ENCODE measurements at places on chromosomes 7 and 10.

GRCh38 chr7:35613150-35613549 lies 81.8 kb downstream of the HERPUD2 start:
- peak; percentile 14 for DNase-seq

- no peak for DNase-seq
Measured at GRCh38 chr10:78398382-78398781, 364.7 kb downstream of the RPS24 start.

DNA sequence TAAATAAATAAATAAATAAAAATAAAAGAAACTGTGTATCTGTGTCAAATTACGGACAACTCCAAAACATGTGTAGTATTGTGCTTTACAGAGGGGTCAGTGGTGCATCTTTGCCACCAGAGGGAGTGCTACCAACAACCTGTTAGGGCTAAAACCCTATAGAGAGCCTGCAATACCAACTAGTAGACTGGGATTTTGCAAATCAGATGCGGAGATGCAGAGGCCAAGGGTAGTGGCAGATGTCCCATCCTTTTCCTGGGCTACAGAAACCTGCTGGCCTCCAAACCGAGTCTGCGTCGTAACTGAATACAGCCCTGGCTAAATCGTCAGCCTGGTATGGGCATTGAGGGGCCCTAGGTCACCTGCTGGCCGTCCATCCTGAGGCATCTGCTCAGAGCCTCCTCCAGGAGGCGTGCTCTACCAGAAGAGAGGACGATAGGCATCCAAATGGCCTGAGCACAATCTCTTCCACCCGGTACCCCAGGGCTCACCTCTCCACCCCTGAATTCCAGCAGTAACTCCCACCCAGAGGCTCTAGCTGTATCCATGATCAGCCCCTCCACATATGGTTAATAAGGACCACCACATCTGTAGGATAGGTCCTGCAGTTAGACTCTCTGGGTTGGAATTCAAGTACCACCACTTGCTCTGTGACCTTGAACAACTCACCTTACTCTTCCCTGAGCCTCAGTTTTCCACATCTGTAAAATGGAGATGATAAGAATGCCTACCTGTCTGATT lies 6.2 kb upstream of the RRP12 start:
- peak; percentile 73 for DNase-seq

DNA sequence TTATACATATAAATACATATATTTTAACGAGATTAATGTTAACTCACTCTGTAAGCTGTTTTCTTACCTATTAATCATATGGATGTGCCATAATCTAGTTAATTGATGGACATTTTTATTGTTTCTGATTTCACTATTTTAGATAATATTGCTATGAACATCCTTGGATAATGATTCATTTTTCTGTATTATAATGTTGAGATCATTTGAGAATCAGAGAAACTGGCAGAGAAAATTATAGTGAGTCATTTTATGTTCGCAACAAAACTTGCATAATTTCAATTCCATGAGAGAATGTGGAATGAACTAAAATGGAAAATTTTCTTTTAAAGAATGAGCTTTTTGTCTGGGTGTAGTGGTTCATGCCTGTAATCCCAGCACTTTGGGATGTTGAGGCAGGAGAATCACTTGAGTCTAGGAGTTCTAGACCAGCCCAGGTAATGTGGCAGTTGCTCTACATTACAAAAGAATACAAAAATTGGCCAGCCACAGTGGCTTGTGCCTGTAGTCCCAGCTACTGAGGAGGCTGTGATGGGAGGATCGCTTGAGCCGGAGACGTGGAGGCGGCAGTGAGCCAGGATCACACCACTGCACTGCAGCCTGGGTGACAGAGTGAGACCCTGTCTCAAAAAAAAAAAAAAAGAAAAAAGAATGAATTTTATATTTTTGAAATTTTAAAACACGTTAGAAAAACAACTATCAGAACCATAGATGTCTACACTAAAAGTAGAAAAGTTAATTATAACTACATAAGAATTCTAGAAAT lies 40.5 kb downstream of the PAPSS2 start:
- peak; percentile 82 for DNase-seq

DNA sequence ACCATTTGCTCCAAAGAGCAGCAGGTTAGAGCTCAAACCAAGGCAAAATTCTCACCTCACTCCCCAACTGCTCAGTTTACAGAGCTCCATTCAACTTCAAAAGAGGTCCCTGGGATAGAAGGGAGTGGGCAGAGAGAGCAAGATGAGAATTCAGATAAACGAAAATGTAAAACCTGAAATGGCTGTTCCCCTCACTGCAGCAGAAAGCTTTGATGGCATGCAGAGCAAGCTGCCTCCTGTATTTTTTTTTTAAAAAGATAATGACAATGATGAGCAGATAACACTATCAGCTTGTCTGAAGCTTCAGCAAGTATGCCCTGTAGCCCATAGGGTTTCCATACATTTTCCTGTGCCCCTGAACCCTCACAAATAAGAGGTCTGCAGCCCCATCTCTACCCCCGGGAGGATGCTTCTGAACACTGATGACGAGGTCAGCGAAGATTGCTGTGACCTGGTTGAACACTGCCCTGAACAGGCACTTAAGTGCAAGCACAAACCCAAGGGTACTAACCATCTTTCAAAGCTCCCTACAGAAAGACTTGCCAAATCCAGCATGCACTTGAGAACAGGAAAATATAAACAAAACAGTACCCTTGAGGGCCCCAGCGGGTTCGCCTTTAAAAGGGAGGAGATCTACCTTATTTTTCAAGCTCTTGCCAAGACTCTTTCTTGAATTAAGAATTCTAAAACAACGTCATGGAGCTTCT lies 81.3 kb downstream of the GLI3 start:
- no peak for DNase-seq

DNA sequence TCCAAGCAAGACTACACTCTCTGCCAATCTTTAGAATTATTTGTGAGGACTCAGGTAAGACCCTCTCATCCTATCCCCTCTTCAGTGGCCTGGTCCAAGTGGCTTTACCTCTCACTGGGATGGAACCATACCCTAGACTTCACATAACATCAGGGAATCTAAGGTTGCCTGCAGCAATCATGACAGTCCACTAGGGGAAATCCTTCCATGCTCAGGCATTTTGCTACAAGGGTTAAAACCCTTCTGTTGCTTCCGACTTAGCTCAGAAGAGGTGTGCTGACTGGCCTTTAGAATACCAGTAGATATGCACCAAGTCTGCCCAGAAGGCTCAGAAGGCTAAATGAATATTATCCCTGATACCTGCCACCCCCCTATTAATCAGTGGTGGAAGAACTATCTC lies 24.9 kb upstream of the NPS start:
- no peak for DNase-seq

GRCh38 chr10:76329891-76330575 lies 898.6 kb downstream of the LRMDA start:
- DNase-seq = peak; percentile 64

DNA sequence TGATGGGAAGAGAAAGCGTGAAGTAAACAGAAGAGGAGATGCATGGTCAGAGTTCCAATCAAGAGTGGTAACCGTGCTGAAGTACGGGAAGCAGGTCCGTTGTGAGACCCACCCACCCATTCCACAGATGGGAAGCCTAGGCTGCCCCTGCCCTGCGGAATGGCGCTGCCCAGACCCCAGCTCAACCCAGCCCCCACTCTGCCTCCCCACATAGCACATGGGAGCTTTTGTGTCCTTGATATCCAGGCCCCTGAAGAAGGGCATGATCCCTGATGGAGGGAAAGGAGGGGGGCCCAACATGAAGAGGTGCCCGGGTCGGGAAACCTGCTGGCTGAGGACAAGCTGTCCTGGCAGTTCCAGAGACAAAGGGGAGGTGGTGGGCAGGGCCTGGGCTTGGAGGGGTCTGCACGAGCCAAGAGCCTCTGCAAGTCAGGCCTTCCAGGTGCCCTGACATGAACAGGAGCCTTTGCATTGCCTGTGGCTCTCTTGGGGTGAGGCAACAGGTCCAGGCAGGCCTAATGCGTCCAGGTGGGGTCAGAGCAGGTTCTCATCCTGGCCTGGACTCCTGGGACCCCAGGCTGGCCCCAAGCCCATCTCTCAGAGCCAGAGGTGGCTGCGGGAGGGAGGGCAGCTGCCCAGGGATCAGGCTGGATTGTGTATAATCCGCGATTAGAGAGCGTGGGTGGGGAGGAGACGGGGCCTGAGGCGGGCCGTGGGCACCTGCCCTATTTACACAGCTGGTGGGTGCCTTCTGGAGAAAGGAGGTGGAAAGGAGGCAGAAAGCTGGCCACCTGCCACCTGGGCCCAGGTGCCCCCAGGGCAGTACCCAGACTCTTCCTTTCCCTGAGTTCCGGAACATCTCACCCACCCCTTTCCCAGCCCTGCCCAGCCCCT lies 23.5 kb downstream of the YKT6 start:
- DNase-seq = no peak

DNA sequence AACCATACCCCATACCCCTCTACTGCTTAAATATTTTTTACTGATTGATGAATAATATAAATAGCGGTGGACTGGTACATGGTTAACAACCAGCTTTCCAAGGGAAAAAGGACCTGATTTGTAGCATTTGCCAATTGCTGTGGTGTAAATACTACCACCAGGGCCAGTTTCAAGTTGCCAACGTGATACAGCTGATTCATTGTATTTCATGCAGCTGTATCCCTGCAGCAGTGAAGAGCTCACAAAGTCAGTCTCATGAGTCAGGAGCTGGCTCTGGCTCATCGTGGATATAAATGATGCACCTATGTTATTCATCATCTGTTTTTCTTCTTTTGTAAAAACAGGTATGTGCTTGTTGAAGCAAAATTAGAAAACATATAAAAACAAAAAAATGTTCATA lies 15.2 kb downstream of the CALML5 start:
- no peak for DNase-seq

- DNase-seq = peak; percentile 59
Measured at GRCh38 chr7:134899729-134900128, 86.6 kb upstream of the AGBL3 start.

DNA sequence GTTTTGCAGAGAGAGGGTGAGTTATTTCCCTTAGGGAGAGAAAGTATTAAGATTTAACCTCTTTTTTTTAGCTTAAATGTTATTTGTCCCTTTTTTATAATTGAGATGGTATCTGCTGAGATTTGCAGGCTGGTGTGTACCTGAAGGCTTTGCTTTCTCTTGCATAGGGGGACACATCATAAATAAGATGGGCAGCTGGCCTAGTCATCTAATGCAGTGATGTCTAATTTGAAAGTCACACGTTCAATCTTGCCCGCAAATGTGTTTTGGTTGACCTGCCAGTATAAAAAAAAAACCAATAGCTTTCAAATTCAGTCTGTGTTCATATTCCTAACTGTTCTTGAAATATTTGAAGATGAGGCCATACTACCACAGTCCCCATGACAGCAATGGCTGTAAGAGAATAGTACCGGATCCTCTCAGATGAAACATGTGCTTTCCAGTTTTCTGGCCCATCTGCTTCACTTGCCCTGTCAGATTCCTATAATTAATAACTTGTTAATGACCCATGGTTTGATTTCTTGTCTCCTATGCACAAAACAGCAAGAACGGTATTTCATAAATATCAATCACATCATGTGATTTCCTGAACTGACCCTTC lies 914.2 kb downstream of the IPMK start:
- no peak for DNase-seq

- no peak for DNase-seq
Measured at GRCh38 chr10:59880971-59881510, 25.3 kb downstream of the CCDC6 start.

GRCh38 chr10:47241256-47241655 lies 58.7 kb upstream of the GDF10 start:
- DNase-seq = no peak

GRCh38 chr10:128065881-128066534 lies 60.2 kb downstream of the MKI67 start:
- no peak for DNase-seq

- DNase-seq = no peak
Measured at GRCh38 chr7:31690935-31691334, 3.9 kb downstream of the PPP1R17 start.

GRCh38 chr10:48404646-48405045 lies 98.2 kb downstream of the MAPK8 start:
- no peak for DNase-seq

GRCh38 chr7:143258831-143259230 lies 4.4 kb upstream of the GSTK1 start:
- no peak for DNase-seq

DNA sequence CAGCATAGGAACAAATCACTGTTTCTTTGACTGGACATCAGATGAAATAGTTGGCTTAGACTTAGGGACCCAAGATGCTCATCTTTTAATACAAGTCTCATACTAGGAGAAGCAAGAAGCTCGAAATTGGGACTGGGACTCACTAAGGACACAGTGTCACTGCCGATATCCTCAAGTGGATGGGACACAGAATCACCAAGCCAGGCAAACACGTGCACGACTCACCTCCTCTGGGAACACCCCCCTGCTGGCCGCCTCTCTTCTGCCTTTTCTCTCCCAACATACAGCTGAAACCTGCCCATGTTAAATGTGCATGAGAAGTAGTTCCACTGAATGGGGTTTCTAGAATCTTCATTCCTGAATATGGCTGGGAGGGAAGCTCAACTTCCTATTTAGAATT lies 106.6 kb upstream of the FAM204A start:
- DNase-seq = no peak

DNA sequence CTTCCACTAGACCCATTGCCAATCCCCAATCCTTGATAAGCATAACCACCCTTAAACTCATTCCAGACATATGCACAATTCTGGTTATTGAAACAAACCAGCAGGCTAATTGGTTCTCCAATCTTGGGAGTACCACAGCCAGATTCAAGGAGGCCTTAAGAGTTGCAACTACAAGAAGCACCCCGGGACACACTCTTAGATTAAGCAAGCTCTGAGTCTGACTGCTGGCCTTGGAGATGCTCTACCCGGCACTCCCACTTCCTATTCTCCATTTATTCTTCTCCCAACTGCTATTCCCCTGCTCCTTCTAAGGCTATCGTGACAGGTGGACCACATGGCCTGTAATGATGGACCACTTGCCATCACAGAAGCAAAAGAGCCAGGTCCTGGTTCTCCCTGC lies 40.3 kb downstream of the CYTH3 start:
- no peak for DNase-seq

DNA sequence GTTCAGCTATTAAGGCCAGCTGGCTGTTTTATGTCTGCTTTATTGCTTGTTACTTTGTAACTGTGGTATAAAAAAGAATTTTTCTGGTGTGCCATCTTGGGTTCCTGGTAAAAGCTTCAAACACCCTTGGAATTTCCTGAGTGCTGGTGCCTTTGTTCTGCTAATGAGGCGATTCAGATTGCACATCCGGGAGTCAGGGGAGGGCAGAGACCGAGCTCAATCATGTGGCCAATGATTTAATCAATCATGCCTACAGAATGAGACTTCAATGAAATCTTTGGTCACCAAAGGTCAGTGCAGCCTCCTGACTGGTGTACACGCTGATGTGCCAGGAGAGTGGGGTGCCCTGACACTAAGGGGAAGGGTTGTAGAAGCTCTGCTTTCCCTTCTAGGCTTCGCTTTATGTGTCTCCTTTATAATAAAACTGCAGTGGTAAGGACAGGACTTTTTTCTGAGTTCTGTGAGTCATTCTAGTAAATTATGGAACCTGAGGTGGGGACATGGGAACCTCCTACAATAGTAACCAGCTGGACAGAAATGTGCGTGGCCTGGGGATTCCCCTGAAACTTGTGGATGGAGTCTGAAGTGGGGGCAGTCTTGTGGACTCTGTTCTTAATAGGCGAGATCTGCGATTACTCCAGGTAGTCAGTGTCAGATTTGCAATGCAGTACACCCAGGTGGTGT lies 69.4 kb upstream of the OGDHL start:
- peak; percentile 46 for DNase-seq

Measured in fibroblast of skin of back (primary cell).